Stomach (tissue), 19 donors: ENCODE measurements at places on chromosomes 6 and 20.
A peak's percentile ranks its signal among the peaks of the same experiment; 100 is the strongest.

- DNase-seq: no peak
Observed at GRCh38 chr20:40016392-40016791, 672.6 kb downstream of the MAFB start.

DNA sequence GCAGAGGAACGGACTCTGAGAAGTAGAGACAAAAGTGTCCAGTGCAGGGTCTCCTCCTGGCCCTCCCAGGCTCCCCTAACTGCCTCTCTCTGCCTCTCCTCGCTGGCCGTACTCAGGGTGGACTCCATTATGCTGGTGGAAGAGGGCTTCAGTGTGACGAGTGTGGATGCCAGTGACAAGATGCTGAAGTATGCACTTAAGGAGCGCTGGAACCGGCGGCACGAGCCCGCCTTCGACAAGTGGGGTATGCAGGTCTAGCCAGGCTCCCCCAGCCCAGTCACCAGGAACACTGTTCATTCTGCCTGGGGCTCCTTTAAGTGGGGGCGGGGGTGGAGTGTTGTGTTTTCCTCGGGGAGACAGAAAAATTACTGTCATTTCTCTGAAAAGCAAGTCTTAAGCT lies 1.5 kb downstream of the GNMT start:
- no peak for DNase-seq

- no peak for DNase-seq
Observed at GRCh38 chr6:169955731-169956437, 204.5 kb downstream of the ERMARD start.

GRCh38 chr6:46352541-46353268 lies 138.5 kb downstream of the RCAN2 start:
- no peak for DNase-seq

DNA sequence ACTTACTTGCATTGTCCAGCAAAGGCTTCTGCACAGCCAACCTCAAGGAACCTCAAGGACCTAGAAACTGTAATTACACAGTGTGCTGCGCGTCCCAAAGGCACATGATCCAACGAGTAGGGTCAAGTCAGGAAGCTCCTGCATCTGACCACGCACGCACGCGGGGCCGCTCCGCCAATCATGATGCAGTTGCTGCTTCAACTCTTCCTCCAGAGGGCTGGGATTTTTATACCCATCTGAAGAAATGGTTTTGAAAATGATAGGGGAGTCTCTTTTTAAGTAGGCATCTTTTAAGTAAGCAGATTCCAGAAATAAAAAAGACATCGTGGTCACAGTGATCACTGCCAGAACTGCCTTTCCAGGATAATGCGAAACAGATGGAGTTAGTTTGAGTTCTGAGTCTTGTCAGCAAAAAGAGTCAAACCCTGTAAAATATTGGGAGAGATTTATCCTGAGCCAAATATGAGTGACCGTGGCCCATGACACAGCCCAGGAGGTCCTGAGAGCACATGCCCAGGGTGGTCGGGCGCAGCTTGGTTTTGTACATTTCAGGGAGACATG lies 34.0 kb downstream of the KIF25 start:
- peak; percentile 13 for DNase-seq

DNA sequence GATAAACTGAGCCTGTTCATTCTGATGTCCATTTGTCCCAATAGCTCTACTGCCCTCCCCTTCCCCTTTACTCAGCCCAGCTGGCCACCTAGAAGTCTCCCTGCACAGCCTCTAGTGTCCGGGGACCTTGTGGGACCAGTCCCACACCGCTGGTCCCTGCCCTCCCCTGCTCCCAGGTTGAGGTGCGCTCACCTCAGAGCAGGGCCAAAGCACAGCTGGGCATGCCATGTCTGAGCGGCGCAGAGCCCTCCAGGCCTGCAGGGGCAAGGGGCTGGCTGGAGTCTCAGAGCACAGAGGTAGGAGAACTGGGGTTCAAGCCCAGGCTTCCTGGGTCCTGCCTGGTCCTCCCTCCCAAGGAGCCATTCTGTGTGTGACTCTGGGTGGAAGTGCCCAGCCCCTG lies 24.7 kb upstream of the FANCE start:
- no peak for DNase-seq

DNA sequence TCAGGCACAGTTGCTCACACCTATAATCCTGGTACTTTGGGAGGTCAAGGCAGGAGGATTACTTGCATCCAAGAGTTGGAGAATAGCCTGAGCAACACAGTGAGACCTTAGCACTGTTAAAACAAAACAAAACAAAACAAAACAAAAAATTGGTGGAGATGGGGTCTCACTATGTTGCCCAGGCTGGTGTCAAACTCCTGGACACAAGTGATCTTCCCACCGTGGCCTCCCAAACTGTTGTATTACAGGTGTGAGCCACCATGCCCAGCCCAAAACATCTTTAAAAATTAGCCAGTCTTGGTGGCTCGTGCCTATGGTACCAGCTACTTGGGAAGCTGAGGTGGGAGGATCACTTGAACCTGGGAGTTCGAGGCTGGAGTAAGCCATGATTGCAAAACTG lies 120.2 kb downstream of the GMDS start:
- DNase-seq: no peak

DNA sequence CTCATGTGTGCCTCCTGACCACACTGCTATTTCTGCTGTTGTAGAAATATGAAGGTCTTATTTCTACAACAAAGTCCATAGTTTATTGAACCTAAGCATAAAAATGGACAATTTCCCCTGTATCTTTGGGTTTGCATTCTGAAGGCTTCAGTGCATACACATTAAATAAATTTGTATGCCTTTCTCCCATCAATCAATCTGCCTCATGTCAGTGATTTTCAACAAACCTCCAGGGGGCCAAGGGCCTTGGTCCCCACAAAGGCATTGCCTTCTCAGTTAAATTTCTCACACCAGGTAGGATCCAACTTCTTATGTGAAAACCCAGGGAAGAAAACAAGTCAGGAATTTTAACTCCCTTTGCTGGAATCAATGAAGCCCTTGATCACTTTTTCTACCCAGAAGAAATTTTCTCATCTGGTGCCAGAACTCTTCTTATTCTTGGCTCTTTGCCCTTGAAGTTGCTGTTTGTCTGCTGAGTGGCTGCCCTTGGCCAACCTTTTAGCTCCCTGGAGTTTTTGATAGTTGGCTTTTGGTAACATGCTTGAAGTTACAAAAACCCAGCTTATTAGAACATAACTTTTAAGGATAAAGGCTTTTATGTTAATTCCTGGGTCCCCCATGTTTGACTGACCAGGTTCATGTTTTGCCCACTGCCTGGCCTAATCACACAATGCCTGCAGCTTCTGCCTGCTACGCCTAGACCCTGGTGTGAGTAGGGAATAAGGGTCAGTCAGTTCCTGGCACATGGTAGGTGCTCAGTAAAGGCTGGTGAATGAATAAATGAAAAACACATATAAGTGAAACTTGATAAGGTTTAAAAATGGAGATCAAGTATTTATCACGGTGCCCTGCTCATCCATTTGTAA lies 37.0 kb downstream of the SHLD1 start:
- DNase-seq: peak; percentile 62

DNA sequence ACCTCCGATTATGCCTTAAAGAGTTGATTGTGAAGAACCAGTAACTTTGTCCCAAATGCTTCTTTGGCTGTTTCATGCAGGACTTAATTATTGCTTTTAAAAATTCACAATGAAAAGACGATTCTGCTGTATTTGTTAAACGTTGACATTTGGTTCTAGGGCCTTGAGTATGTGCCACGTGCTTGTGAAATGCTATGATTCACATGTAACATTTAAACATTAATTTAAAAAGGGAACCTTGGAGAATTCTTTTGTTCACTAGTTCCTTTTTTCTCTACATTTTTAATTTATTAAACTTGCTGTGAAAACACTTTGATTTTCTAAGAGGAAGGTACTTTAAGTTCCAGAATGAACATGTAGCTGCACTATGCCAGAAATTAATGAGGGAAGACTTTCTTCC lies 9.5 kb downstream of the GZF1 start:
- no peak for DNase-seq

DNA sequence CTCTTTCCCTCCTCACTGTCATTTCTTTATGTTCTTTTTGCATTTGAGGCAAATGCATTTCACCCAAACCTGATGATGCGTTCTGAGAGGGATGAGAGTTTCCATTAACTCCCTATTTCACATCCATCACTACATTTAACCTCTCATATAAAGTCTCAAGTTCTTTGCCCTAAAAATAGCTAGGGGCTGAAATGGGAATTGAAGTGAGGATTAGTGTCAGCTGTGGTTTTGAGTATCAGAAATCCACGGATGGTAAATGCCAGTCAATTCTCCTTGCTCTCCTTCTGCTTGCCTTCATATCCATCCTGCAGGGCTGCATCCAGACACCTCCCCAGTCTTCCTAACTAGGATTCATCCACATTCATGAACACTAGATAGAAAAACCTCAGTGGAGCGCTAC lies 10.0 kb upstream of the DTNBP1 start:
- no peak for DNase-seq
